ENCODE measurements at places on chromosomes 2 and 18.

DNA sequence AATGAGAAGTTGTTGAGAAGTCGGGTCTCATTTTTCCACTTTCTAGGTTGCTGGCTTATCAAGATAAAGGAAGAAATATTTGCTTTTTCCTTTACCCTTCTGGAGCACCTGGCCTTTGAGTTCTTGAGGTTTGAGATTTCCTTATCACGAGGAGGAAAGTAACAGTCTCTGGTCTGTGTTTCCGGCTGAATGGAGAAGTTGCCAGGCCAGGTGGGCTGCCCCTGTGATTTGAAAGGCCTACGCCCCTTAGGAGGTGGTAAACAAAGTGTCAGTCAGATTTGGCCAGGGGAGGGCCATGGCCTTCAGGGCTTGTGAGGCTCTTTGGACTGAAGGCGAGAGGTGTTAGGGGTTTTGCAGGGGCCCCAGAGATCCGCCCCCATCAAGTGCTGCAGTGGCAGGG is 156.7 kb upstream of the HAAO start:
- DNase-seq: no peak

DNA sequence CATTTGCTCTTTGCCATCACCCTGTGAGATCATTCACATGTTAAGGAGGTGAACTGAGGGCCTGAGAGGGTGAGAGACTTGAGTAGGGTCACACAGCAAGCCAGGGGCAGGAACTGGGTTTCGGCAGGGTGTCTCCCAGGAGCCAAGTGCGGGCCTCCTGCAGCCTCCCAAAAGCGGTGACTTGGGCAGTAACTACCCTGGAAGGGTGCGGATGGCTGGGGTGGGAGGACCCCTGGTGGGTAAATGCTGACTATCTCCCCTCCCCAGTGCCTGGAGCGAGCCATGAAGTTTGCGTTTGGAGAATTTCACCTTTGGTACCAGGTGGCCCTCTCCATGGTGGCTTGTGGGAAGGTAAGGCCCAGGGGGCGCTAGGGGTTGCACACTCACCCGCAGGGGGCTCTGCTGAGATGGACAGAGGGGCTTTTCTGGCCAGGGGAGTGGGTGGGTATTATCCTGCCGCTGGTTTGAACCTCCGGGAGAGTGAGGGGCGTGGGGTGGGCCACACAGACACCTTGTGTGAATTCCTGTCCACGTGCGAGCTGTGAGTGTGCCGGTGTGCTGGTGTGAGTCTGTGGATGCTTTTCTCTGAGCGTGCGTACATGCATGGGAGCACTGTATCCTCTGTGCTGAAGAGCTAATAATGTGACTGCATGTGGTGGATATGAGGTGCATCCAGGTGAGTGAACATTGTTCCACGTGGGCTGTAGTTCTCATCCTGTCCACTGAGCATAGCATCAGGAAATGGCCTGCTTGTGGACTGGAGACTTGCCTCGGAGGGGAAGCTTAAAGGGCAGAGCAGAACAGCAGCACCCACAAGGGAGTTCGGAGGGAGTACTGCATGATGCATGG is 91.0 kb upstream of the MCFD2 start:
- DNase-seq: no peak

DNA sequence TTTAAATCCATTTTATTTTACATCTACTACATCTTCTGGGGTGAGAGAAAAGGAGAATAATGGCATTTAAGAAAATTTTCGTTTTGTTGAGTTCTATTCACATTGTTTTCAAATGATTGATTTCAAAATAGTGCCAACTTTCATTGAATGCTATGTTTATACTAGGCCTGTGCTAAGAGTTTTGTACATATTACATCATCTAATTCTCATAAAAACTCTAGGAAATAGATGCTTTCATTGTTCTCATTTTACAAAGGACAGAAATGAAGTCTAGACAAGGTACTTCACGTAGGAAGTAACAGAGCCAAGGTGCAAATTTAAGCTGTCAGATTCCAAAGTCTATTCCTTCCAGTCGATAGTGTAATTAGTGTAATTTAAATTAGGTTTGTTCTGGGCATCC is 402.8 kb upstream of the UBE2E3 start:
- DNase-seq: no peak

DNA sequence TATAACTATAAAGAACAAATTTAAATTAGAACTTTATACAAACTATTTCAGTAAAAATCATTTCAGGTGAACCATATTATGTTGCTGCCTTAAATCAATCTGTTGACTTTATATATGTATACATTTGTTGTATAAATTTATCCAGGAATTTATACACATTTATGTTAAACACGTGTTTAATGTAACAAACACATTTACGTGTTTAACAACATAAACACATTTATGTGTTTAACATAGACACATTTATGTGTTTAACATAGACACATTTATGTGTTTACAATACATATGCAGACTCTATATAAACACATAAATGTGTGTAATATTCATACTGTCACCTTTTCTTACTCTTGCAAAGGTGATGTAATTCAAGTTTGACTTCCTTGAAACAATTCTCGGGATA is 75.4 kb upstream of the TWSG1 start:
- no peak for DNase-seq

GRCh38 chr18:58378411-58379379 is 250.2 kb downstream of the ALPK2 start:
- DNase-seq: no peak

- no peak for DNase-seq
Observed at GRCh38 chr2:10271946-10272345, 30.8 kb upstream of the HPCAL1 start.

GRCh38 chr18:2515908-2516625 is 55.2 kb downstream of the METTL4 start:
- no peak for DNase-seq

GRCh38 chr2:60548845-60549237 is 4.6 kb downstream of the BCL11A start:
- DNase-seq: no peak

DNA sequence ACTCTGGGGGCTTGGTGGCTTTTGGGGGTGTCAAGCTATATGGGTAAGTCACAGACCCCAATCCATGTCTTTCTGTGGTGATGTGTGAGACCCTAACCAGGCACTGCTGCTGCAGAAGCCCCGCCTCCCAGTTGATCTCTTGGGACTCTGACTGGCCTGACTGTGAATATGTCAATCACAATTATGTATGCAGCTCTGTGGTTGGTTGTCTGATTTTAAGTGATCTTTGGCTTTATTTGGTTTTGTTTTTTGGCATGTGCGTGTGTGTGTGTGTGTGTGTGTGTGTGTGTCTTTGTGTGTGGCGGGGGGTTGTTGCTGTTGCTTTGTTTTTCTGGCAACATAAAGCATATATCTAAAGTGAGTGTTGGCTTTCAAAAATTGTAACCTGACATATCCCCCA is 78.5 kb upstream of the GLS start:
- no peak for DNase-seq

- peak; percentile 34 for DNase-seq
Observed at GRCh38 chr2:174336501-174337336, 2.0 kb downstream of the SP9 start.

GRCh38 chr2:171309455-171310286 is 124.1 kb downstream of the METTL8 start:
- DNase-seq: no peak

DNA sequence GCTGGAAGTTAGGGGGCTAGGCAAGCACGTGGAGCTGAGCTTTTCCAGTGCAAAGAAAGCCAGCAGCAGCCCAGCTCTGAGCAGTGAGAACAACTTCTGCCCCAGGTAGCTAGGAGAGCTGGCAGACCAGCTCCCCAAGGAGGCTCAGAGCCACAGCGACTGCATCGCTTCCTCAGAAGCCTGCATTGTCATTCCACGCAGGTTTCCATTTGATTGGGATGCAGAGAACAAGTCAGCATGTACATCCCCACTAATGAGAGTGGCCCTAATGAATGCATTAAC is 45.1 kb downstream of the C1QL2 start:
- no peak for DNase-seq

- no peak for DNase-seq
Observed at GRCh38 chr2:64477979-64478378, 24.0 kb downstream of the LGALSL start.

- no peak for DNase-seq
Observed at GRCh38 chr18:28485918-28486317, 309.0 kb upstream of the CDH2 start.

GRCh38 chr2:109387221-109387735 is 226.5 kb downstream of the SEPTIN10 start:
- no peak for DNase-seq

DNA sequence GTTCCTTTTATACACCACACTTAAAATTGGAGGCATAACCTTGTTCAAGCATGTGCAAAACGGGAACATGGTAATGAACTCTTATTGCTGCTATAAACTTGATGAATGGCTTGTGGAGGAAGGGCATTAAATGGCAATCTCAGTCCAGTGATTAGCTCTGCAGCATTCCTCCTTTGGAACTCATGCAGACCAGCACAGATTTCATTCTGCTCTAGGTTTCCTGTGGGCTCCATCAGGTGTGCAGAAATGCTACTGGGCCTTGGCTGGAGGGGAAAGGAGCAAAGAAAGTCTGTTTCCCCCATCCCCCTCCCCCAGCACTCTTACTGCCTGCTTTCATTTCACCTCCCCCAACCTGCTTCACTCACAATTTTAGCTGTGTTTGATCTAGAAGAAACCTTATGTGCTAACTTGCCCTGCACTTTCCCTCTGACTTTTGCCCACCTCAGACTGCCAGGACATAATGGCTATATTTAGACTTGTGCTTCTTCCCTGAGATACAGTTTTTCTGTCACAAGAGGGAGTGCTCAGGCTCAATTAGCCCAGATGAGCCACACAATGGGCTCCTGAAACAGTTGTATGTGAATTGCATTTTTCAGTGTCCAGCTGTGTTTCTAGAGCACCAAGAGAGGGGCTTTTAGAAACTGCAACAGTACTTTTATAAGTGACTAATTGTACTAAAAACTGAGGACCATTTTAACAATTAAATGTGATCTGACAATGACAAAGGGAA is 109.8 kb downstream of the FSHR start:
- no peak for DNase-seq

GRCh38 chr2:46050489-46050888 is 246.7 kb upstream of the EPAS1 start:
- DNase-seq: no peak

GRCh38 chr2:126413079-126413478 is 242.9 kb upstream of the GYPC start:
- no peak for DNase-seq

DNA sequence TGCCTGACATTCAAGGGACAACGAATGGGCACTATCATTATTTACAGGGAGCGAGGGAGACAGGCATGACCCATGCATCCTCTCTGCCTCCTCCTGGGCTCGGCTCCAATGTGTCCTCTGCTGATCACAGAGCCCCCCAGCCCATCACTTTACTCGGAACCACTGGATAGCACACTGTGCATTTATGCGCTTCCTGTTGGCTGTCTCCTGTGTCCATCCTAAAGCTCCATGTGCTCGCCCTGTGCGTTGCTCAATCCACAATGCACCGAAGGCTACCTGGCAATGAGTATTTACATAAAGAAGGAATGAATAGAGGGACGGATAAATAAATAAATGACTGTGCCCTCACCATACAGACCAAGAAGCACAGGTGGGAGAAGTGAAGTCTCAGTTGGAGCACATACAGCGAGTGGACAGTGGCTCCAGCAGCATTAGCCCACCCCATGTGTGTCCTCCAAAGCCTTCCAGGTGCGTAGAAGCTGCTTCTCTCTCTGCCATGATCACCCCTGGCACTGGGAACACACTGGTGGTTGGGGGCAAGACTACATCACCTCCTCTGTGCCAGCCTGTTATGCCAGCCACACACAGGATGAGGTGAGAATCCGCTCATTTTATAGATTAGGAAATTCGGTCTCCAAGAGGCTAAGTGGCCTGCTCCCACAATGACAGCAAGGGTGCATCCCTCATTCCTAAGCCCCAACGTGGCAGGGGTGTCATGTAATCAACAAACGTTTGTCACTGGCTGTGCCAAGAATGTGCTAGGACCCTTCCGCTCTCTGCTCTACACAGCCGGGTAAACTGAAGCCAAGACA is 2.3 kb upstream of the GDF7 start:
- no peak for DNase-seq

DNA sequence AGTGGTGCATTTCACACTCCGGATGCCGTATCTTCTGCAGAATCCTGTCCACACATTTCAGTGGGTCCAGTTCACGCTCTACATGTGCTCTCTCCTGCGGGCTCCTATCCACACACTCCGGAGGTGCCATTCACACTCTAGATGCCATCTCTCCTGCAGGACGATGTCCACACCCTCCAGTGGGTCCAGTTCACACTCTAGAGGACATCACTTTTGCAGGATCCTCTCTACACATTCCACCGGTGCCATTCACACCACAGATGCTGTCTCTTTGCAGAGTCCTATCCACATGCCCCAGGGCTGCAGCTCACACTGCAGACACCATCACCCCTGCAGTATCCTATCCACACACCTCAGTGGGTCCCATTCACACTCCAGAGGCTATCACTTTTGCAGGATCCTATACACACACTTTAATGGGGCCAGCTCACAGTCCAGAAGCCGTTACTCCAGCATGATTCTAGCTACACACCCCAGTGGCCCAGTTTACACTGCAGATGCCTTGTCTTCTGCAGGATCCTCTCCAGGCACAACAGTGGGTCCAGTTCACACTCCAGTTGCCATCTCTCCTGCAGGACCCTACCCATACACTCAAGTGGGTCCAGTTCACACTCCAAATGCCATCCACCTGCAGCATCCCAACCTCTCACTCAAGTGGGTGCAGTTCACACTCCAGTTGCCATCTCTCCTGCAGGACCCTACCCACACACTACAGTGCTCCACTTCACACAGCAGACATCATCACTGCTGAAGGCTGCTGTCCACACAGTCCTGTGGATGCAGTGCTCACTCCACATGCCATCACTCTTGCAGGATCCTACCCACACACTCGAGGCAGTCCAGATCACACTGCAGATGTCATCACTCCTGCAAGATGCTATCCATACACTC is 2.1 kb upstream of the PXDN start:
- no peak for DNase-seq

GRCh38 chr2:41900101-41900577 is 147.7 kb upstream of the PKDCC start:
- DNase-seq: no peak

DNA sequence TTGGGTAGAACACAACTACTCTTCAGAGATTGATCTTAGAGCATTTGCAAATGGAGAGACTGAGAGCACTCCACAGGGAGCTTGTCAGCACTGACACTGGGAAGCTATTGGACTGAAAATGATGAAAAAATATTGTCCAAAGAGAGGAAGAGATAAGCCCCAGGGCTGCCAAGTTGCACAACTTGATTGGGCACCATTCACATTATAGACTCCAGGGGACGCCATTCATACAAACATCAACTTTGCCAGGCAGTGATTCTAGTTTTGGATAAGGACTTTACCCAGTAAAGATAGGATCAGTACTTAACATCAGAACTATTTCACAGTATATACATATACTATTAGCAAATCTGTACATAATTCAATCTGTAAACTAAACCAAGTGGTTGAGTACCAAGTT is 79.6 kb upstream of the MYCN start:
- DNase-seq: no peak

GRCh38 chr18:35491700-35492077 is 6.1 kb downstream of the INO80C start:
- DNase-seq: no peak

DNA sequence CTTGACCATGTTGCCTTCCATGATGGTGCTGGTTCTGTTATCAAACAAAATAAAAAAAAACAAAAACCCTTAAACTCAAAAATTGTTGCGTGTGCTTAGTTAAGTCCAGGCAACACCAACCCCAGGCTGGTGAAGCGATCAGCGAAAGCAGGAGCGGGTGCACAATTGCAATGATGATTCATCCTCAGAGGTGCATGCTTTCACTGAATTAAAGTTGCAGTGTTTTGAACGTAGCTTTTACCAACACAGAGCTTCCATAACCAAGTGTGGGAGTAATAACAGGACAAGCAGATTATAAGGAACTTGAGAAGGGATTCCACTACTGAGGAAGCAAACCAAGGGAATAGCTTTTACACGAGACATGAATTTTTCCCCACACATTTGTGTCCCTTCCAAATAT is 39.7 kb upstream of the RAPH1 start:
- DNase-seq: no peak

All from stimulated activated CD4-positive, alpha-beta T cell treated with anti-CD3 and anti-CD28 coated beads, Interleukin-4, amount 100 ng/mL, for 48 hours (primary cell).